NCI-H1092 (cell line): ENCODE measurements at places on chromosomes 4 and X.

DNA sequence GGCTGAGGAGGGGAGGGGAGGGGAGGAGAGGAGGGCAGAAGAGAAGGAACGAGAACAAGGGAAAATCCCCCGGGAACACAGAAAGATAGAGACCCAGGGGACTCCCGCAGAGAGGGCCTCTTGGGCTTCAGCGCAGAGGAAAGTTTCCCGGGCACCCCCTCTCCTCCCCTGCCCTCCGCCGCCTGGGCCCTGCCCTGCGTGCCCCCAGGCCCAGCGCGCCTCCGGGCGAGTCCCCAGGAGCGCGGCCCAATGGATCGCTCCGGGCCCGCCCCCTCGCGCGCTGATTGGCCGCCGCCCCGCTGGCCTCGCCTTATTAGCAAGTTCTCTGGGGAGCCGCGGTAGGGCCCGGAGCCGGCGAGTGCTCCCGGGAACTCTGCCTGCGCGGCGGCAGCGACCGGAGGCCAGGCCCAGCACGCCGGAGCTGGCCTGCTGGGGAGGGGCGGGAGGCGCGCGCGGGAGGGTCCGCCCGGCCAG is at the start of gene MSX1:
Gene MSX1, plus strand, starts transcription at position 341 of the 474 bp plus-strand sequence. CDS start 235 bp downstream, outside the sequence.
- DNase-seq: peak; percentile 58

- DNase-seq: no peak
Measured at GRCh38 chr4:98209111-98209510, 52.1 kb upstream of the RAP1GDS1 start.

- DNase-seq: no peak
Measured at GRCh38 chr4:120064887-120065286, 1.8 kb downstream of the MAD2L1 start.

GRCh38 chrX:80578517-80579105 is 158.4 kb downstream of the TENT5D start:
- DNase-seq: no peak

DNA sequence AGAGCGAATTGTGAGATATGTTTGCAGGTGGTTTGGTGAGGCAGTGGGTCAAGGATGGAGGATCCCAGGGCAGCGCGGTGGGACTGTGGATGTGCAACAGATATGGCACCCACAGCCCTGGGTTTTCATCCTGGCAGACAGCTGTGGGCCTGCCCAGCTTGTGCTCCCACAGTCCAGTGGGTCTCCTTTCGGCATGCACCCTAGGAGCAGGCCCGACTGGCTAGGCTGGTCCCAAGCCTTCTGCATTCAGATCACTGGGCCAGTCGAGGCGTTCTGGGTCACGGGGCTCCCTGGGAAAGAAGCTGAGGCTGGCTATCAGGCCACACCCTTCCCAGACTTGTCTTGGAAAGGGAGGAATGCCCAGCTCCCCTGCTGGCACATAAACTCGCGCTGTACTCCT is 2289.6 kb downstream of the ARAP2 start:
- no peak for DNase-seq

GRCh38 chrX:74579597-74580198 is 34.7 kb downstream of the RLIM start:
- no peak for DNase-seq

DNA sequence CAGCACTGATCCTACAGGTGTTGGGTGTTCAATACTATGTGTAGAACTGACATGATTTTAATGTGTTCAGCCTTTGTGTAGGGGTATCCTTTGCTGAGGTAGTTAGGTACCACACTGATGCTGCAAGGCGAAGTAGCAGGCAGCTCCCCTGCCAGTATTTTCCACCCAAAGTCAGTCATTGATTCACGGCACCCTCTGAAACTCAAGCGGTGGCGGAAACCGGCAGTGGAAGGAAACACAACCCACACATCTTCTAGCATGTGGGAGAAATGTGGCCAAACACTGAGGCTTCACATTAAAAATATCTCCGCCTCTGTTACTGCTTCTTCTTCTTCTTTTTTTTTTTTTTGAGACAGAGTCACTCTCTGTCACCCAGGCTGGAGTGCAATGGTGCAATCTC is 126.3 kb downstream of the AASDH start:
- no peak for DNase-seq

- DNase-seq: no peak
Measured at GRCh38 chr4:94256828-94257227, 49.2 kb downstream of the SMARCAD1 start.

DNA sequence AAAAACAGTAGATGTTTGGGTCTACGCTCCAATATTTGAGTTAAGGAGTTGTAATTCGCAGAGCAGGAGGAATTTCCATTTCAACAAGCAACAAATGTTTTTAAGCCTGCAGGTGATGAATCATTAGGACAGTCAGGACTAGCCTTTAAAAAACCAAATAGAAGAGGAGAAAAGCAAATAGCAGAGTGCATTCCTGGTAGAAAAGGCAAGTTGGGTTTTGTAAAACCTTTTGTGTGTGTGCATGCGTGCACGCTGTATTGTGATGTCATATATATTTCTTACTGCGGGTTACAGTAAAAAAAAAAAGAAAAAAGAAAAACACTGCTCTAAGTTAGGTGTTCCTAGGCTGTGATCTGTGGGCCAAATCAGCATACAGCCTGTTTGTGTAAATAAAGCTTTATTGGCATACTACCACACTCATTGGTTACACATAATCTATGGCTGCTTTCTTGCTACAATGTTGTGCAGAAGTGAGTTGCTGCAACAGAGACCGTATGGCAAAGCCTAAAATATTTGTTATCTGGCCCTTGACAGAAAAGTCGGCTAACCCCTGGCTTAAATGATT is 135.6 kb downstream of the MID1 start:
- DNase-seq: no peak

DNA sequence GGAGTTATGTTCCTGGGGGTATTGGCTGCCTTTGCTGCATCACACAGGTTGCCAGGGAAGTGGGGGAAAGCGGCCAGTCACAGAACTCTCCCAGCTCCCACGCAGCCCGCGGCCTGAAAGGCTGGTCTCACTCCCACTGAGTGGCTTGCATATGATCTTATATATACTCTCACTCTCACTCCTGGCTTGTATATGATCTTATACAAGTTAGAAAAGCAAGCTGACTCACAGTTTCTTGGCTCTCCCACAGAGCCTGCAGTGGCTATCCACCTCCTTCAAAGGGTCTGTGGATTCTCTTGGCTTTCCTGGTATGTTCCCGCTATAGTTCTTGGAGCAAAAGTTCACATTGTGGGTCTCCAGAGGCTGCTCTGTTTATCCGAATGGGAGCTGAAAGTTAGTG is 833.5 kb upstream of the GALNTL6 start:
- no peak for DNase-seq

DNA sequence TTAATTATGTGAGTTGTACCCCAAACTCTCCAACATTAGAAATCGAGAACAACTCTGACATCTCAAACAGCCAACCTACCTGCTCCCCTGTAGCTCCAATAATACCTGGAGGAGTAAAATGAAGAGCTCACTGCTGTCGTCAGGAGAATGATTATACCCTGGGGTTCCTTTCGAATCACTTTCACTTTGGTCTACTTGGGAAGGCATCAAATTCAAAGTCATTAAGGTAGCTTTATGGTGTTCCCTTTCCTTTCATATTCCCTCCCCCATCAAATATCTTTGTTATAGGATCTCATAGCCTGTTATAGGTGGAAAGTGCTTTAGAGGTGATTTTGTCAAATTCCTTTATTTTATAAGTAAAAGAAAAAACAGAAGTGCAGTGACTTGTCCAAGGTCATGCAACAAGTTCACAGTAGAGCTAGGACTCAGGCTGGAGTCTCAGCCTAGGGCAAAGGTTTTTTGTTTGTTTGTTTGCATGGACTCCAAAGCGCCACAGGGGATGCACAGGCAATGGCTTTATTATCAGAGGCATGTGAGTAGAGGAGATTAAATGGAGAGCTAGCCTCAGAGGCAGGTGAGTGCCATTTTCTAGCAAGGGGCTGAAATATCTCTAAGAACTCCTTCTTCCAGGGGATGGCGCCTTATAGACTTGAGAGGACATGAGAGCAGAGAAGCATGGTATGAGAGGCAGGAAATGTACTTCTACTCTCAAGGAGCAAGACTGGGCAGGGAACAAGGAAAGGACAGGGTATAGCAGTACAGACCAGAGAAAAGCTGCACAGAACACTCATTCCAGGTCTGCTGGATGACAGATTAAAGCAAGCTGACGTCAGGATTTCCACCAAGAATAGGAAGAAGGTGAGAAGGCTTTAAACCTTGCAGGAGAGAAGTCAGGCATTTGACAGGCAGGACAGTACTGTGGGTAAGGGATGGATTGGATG is 262.1 kb upstream of the GPC4 start:
- DNase-seq: no peak

GRCh38 chr4:35525192-35525978 is 718.9 kb downstream of the ARAP2 start:
- no peak for DNase-seq

DNA sequence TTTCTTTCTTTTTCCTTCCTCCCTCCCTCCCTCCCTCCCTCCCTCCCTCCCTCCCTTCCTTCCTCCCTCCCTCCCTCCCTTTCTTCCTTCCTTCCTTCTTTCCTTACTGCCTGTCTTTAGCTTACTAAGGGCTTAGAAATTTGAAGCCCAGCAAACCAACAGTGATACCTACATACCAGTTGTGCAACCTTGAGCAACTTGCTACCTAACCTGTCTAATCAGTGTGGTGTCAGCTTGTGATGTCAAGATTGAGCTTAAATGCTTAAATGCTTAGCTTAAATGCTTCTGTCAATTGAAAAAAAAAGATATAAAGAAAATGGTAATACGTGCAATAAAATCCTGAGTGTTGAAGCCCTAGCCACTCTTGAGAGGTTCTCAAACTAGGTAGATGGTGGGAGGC is 728.6 kb downstream of the TRIML1 start:
- no peak for DNase-seq

DNA sequence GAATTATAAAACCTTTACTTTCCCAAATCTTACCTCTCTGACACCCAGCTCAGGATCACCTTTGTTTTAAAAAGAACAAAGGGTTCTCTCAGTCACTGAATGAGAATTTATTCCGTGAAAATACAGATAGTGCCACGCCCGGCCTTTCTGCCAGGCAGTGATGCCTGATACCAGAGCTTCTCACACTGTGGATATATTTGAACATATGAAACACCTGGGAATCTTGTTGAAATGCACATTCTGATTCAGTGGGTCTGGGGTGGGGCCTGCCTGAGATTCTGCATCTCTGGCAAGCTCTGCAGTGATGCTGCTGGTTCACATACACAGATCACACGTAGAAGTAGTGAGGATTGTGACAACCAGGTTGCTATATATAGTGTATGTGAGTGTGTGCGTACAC is 46.0 kb downstream of the ELOVL6 start:
- no peak for DNase-seq

GRCh38 chr4:9931146-9931545 is 90.2 kb downstream of the SLC2A9 start:
- DNase-seq: no peak

DNA sequence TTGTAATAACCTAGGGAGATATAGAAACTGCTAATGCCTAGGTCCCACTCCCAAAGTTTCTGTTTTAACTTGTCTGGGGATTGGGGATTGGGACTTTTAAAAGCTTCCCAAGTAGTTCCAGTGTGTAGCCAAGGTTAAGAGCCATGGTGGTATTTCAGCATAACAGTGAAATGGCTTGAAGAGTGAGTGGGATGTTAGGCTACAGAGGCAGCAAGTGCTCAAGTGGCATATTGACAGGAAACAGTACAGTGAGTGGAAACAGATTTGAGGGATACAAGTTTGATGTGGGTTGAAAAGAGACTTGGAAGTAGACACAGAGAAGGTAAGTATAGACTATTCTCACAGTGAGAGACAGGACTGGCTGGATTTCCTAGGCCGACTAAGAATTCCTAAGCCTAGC is 217.6 kb upstream of the CNKSR2 start:
- DNase-seq: no peak

DNA sequence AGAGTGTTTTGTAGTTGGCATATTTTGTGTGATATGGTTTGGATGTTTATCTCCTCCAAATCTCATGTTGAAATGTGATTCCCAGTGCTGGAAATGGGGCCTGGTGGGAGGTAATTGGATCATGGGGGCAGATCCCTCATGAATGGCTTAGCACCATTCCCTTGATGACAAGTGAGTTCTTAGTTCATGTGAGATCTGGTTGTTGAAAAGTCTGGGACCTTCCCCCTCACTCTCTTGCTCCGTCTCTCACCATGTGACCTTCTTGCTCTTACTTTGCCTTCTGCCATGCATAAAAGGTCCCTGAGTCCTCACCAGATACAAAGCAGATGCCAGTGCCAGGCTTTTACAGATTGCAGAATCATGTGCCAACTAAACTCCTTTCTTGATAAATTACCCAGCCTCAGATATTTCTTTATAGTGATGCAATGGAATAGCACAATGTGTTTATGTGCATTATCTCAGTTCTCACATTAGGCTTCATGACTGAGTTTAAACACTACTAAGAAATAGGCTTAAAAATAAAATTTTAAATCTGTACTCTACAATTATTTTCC is 1348.8 kb downstream of the STIM2 start:
- no peak for DNase-seq

DNA sequence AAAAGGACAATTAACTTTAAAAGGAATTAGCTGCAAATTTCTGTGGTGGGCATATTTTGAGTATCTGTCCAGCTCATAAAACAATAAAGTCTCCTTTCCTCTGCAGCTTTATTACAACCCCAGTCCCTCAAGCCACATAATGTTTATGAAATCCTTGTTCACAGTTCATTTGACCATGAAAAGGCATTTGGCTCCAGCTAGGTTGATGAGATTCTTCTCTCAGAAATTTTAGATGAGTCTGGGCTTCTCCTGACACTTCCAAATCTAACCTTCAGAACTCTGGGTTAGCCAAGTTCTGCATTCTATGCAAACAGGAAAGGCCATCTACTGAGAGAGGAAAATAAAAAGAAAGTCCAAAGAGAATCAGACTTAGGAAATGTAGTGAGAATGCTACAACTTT is 156.8 kb downstream of the GRXCR1 start:
- no peak for DNase-seq

DNA sequence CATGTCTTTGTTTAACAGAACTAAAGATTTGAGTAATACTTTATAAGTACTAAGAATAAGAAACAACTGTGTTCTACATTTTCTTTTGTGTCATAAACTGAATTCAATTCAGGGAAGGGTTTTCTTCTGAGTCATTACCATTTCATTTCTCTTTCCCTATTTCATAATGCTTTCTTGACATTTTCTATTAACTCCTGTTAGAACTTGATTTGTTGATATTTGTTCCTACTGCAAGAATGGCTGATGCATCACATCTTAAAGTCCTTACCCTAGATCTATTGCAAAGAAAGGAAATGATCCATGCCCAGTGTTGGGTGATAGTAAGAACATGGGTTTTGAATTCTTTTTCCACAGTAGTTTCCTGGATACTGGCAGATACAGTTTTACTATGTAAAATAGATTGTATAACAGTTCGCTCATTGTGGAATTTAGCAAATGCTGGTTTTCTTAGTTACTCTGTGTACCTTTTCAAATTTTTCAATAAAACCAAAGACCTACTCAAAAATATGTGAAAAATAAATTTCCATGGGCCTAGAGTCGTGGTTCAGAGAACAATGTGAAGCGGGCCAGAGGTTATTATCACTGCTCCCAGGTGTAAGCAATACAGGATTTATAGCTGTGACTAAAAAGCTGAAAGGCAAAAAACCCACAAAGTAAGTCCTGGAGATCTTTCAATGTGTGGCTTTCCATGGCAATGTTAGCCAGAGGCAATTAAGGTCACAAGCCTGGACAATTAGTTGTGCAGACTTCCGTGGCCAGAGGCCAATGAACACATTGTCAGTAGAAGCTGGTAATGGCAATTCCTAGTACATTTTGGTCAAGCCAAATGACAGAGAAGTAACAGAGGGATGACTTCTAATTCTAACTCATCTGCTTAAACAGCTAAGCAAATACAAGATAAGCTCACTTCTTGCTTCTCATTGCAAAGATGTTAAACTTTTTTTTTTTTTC is 127.3 kb upstream of the FAT4 start:
- DNase-seq: no peak
